BE2C (cell line): ENCODE measurements at places on chromosomes 2 and 18.
A peak's percentile ranks its signal among the peaks of the same experiment; 100 is the strongest.

- no peak for DNase-seq
Observed at GRCh38 chr18:57749604-57749970, 53.5 kb downstream of the ATP8B1 start.

GRCh38 chr2:157684940-157685466, 56.3 kb upstream of the ACVR1C start:
- DNase-seq: no peak

DNA sequence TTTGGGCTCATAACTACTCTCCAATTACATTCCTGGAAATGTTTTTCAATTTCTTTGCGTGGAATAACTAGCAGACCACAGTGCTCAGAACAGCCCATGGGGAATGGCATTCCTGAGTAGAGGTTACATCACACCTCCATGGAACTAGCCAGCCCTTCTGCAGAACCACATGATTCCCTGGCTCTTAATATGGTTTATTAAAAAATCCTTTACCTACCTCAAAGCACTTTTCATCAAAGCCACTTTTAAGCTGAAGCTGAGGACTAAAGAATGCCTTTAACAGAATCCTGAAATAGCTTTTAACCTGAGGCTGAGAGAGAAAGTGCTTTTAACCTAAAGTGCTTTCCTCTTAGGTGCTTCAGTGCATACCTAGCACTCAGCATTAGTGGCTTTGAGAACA, 376.3 kb downstream of the ARHGAP15 start:
- DNase-seq: no peak

- no peak for DNase-seq
Observed at GRCh38 chr2:239813261-239814115, 211.7 kb downstream of the NDUFA10 start.

DNA sequence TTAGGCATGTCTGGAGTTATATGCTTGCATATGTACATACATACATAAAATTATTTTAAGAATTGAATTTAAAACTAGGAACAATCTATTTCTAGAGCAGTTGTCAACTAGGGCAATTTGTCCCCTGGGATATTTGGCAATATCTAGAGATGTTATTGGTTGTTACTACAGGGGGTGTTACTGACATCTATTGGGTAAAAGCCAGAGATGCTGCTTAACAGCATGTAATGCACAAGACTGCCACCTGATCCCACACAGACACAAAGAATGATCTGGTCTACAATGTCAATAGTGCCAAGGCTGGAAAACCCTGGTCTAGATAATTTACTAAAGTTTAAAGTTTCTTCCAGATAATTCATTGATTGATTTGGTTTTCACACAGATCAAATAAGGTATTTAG, 185.3 kb downstream of the NYAP2 start:
- DNase-seq: no peak

GRCh38 chr2:224970311-224970710, 72.0 kb downstream of the DOCK10 start:
- no peak for DNase-seq

DNA sequence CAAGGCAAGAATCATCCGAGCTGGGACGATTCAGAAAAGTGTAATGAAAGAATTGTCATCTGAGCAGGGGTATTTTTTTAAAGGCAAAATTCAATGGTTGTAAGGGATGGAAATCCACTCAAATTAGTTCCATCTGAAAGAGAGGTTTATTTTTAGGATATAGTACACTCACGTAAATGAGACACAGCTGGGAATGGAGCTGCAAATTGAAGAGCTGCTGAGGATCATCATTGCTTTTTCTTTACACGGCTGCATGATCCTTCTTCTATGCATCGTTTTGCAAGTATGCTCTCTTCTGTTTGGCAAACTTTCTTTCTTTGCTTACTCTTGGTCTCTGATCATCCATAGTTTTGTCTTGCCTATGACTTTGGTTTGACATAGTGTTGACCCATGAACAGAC, 27.4 kb upstream of the CUL3 start:
- no peak for DNase-seq

GRCh38 chr2:70371753-70372152, 69.9 kb upstream of the FAM136A start:
- no peak for DNase-seq

DNA sequence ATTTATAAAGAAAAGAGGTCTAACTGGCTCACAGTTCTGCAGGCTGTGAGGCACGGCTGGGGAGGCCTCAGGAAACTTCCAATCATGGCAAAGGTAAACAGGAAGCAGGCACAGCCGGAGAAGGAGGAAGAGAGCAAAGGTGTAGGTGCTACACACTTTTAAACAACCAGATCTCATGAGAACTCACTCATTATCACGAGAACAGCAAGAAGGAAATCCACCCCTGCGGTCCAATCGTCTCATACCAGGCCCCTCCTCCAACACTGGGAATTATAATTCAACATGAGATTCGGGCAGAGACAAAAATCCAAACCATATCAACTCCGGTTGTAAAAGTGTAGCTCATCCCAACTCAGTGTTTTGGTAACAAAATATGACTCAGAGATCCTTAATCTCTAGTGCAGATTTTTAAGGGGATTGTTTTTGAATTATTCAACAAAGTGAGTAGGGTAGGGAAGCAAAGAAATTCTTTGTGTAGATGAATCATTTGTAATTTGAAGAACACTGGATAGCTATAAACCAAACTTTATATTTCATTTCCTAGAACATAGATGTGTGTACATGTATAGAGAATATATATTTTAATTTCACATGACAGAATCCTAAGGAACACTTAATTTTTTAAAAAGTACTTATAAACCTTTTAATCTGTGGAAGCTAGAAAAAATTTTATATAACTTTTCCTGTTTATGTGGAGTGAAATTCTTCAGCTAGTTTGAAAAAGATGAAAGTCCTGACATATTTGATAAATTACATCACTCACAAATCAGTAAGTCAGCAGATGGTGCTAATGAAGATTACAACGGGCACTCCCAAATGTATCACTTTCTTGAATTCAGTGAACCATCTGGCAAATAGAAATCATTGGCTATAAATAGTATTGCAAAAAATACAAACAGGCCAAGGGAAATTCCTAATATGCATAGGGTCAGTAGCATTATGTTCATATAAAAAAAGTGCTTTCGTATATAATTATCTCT, 130.1 kb downstream of the OLA1 start:
- DNase-seq: no peak

GRCh38 chr18:56026509-56026908, 438.5 kb upstream of the TCF4 start:
- no peak for DNase-seq

DNA sequence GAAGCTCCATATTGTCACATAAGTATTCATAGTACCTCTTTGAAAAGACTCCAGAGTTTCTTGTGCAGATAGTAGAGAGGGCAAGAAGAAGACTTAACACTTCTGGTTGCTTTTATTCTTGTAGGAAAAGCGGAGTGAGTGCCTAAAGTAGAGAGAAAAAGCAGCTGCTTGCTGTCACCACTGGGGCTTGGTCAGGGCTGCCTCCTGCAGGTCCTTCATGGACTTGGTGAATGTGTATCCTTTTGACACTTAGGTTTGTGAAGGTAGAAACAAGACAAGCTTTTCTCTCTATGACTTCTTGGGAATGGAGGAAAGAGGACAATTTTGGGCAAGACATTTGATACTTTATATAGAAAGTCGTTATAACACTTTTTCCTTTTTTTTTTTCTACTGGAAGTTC, 312.8 kb upstream of the FANCL start:
- DNase-seq: no peak

DNA sequence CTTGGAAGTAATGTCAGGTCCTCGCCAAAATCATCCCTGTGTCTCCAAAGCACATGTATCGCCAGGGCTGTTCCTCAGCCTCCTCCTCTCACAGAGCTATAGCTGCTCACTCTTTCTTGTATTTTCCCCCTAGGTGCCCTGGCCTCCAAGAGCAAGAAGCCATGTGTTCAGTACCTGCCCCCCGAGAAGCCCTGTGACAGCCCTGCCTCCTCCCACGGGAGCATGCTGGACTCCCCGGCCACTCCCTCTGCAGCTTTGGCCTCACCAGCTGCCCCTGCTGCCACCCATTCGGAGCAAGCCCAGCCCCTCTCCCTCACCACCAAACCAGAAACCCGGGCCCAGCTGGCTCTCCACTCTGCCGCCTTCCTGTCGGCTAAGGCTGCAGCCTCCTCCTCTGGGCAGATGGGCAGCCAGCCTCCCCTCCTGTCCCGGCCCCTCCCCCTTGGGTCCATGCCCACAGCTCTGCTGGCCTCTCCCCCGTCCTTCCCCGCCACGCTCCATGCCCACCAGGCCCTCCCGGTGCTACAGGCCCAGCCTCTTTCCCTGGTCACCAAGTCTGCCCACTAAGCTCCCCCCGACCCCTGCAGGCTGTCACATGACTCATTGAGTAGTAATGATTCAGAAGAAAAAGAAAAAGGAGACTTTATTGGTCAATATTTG, 18.8 kb downstream of the TGOLN2 start:
- DNase-seq: peak; percentile 82

DNA sequence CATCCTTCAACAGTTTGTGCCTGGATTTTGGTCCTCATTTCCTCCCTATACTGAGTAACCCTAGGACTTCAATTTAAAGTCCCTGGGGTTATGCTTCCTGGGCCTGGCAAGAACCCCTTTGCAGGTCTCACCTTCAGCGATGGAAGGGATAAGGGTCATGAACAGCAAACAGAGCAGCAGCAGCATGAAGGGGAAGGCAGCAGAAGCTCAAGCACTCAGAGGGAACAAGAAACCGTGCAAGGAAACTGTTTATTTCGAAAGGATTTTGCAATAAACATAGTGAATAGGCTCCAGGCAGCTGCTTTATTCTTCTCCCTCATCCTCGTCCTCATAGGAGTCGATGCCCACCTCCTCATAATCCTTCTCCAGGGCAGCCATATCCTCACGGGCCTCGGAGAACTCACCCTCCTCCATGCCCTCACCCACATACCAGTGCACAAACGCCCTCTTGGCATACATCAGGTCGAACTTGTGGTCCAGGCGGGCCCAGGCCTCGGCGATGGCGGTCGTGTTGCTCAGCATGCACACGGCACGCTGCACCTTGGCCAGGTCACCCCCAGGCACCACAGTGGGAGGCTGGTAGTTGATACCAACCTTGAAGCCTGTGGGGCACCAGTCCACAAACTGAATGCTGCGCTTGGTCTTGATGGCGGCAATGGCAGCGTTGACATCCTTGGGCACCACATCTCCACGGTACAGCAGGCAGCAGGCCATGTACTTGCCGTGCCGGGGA, 2.8 kb upstream of the TUBA4B start:
- DNase-seq: no peak
